ENCODE measurements at places on chromosomes 5 and 9. TPM values are rescaled to one million over a fixed set of nuclear protein-coding genes. Genes with fewer than 3 reads are reported as not detected.

The AJM1 gene
- 0.83 TPM for total RNA-seq

The MAMDC4 gene
- 6.6 TPM for total RNA-seq

The PPIP5K2 gene
- total RNA-seq: 54.8 TPM

The GCNT4 gene
- total RNA-seq: 1.8 TPM

The ANKRD55 gene
- not detected for total RNA-seq

The MEIKIN gene
- total RNA-seq: not detected

The FAXDC2 gene
- 54.0 TPM for total RNA-seq

The NIPAL4 gene
- total RNA-seq: not detected

The NELFB gene
- total RNA-seq: 39.1 TPM

DNA sequence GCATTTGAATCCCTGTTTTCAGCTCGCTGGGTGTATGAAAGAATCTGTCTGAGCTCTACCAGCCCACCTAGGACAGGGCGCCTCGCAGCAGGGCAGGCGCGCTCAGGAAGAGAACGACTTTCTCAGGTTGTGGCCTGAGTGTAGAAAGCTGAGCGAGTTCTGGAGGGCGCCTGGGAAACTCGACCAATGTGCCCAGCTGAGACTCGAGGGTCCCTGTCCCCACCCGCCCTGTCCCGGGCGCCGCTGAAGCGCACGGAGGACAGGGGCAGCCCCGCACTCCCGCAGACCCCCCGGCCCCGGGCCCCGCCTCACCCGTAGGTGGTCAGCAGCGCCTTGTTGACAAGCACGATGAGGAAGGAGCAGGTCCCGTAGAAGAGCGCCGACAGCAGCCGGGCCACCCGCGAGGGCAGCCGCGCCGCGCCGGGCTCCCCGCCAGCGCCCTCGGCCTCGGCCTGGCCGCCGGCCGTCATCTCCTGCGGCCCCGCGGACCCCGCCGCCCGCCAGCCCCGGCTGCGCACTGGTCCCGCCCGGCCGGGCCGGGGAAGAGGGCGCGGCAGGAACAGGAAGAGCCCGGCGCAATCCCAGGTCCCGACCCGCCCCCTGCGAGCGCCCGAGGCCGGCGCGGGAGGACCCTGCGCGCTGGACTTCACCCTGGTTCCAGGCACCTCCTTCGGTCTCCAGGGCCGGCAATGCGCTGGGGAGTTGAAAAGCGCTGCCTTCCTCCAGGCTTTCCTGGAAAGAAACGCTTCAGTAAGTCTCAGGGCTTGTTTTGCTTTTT is at the start of gene SLC35D2:
TSS of gene SLC35D2 (minus strand) at position 547 of the 778 bp plus-strand sequence. CDS start at position 470, 77 bp downstream.
- peak; percentile 75 for DNase-seq

- no peak for DNase-seq
Measured at GRCh38 chr5:117657541-117657940, 1082.9 kb upstream of the SEMA6A start.

DNA sequence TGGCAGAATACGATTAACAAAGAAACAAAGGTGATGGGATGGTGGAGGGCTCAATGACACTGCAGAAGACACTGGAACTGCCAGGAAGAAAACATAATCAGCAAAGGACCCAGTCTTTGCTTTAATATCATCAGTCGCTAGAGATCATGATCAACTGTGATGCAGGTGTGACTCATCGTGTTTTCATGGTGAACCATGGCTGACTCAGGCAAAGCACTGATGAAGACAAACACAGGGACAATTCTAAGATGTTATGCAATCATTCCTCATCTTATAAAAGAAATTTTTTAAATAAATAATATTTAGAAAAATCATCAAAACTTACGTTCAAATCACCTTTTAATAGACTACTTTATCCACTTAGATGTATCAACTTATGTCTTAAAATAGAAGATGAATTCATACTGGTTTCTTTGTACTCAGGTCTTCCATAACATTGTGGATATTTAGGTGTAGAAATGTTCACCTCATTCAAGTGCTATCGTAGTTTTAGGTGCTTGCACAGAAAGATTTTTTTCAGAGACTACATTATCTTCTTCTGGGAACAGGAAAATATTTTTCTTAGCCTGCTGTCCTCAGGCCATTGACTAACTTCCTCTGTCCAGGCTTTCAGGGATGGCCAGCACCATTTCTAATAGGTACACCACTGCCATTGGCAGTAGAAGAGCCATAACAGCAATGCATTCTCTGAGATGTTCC is 673.4 kb upstream of the MEF2C start:
- no peak for DNase-seq

- no peak for DNase-seq
Measured at GRCh38 chr5:38870595-38870994, 24.8 kb downstream of the OSMR start.

- DNase-seq: peak; percentile 34
Measured at GRCh38 chr5:139709582-139710318, 61.6 kb downstream of the CXXC5 start.

DNA sequence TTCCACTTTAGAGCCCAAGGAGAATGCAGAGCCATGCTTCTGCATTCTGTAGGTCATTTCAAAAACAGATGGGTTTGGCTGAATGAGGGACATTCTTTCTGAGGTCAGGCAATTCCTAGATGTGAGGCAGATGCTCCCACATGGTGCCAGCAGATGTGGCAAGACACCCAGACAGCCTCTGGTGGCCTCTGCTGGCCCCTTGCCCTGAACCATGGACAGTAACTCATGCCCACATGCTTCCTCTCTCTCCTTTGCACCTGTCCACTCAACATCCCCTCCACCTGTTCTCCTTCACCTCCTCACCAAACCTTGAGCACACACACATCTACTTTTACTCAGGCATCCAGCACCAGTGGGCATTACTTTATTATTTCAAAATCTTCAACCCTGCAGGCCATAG is 252.3 kb downstream of the DNAH5 start:
- no peak for DNase-seq

GRCh38 chr9:130740218-130741023 is 46.8 kb downstream of the EXOSC2 start:
- DNase-seq: no peak

DNA sequence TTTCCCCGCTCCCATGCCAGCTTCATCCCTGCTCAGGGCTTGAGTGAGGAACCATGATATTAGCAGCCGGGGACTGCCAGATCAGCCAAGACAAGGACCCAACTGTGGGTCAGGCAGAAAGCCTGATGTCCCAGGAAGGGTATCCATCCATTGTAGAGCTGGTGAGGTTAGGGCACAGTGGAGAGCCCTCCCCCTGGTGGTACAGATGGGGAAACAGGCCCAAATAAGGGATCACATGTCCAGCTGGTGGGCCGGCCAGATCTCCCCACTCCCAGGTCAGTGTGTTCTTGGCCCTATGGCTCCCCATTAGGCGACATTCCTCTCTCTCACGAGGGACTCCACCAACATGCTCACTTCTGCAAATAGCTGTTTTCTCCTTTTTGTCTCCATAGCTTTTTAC is 9.0 kb downstream of the CDX1 start:
- DNase-seq: no peak

- DNase-seq: no peak
Measured at GRCh38 chr5:160198841-160199409, 30.4 kb upstream of the FABP6 start.

DNA sequence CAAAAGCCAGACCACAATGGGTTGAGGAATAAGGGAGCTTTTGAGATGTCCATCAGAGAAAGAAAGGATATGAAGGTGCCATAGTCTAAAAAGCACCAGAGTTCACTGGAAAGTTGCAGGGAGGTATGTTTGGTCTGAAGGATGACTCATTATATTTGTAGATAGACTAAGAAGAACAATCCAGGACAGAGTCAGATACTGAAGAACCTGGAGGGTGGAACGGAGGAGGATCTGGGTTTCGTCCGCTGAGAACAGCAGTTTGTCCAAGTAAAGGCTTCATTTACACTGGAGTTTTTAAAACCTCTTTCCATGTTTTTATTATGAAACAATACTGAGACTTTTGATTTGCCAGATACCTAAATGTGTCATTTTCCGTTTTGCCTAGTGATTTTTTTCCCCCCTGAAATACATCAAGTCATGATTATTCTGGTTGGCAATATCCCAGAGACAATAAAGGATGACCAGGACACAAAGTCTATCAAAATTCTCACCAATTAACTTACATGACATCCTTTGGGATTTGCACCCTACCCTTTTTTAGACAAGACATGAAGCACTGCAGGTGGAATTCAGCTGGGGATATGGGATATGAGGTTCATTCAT is 219.9 kb downstream of the MLLT3 start:
- no peak for DNase-seq

GRCh38 chr5:17050236-17050635 is 114.1 kb upstream of the MYO10 start:
- DNase-seq: no peak

DNA sequence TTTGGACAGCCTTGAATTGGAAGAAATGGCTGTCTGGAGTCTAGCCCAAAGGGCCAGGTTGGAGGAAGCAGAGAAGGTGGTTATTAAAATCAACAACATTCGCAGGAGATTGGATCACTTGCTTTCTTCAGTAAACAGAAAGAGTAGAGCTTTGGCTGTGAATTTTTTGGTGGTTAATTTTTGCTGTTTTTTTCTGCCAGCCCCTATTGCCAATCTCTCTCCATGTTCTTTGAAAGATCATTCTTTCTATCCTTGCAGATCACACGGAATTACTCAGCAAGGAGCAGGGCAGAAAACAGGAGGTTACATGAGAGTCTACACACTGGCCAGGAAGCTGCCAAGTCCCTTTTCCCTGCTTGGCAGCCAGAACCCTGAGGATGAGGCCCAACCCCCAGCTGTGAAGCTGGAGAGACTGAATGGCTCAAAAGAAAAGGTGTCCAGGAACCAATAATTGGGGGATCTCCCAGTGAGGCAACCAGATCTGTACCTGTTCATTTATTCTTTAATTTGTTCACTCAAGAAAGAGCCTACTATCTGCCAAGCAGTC is 13.0 kb downstream of the GLRX start:
- DNase-seq: peak; percentile 68

DNA sequence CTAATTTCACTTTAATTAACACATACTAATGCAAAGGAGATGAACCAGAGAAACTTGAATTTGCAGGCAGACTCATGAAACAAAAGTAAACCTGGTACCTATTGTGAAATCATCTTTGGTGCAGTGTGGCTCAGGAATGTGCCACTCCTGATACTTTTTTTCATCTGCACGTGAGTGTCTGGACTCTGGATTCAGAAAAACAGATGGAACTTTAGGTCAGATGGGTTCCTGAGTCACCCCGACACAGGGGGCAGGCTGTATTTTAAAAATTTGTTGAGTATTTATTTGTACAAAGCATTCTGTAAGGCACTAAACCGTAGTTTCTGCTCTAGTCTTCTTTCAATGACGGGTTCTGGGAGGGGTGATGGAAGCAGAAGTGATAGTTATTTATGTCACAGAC is 52.2 kb upstream of the TUT7 start:
- peak; percentile 25 for DNase-seq

DNA sequence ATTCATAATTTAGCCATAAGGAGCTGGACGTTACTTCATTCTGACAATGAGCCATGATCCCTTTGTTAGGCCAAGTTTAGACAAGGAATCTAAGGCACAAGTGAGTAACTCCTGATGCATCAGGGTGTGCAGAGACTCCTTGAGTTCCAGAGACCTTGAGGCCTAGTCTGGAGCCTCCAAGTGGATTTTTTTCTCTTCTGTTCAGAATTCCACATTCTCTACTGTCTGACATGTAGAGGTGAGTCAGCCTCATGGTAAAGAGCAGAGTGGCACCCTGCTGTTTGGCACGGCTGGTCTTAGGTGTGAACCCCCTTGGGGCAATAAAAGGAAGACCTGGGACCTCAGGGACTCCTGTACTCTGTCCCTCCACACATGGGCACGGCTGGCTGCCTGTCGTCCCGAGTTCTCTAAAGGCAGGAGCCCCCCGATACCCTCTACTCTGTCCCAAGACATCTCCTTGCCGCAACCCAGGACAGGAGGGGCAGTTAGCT is 22.0 kb upstream of the TGFBI start:
- no peak for DNase-seq

DNA sequence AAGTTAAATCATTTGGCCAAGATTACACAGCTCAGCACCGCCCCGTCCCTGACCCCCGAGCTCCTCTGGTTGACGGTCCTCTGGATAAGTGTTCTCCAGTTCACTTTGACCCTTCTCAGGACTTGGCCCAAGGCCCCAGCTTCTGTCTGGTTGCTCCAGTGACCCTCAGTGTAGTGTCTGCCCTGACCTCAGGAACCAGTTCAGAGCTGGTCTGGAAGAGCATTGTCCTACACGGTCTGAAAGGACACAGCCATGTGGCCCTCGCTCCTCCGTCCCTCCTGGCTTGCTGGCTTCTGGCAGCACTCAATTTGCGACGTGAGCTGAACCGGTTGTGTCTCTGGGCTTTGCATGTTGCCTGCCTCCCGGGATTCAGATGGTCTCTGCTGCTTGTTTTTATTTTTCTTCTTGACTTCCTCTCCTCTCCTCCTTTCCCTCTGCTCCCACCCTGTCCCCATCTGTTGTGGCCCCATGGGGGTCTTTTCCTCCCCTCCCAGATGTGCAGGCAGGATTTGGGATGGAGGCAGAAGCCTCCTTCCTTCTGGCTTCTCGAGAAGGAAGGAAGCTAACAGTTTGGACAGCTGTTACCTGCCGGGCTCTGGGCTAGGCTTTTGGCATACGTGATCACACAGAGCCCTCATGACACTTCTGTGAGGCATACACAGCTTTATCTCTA is 72.0 kb downstream of the PPARGC1B start:
- no peak for DNase-seq

All from thyroid gland (tissue), 4 donors.